ENCODE measurements at places on chromosomes 6 and 20. TPM values are rescaled to one million over a fixed set of nuclear protein-coding genes. Genes with fewer than 3 reads are reported as not detected.

Gene KIF6
- 0.53 TPM for total RNA-seq

Gene LRRC73
- 1.4 TPM for total RNA-seq

- H3K36me3 ChIP-seq = no peaks in the 10 kb centered on the region
- H3K4me1 ChIP-seq = peaks cover 6% of the 10 kb centered on the region
- no peaks in the 10 kb centered on the region for H3K27me3 ChIP-seq
- DNase-seq = no peak
These were observed 231.5 kb upstream of the SUPT3H start for GRCh38 chr6:45609141-45609638.

Gene CDC25B
- 37.5 TPM for total RNA-seq

DNA sequence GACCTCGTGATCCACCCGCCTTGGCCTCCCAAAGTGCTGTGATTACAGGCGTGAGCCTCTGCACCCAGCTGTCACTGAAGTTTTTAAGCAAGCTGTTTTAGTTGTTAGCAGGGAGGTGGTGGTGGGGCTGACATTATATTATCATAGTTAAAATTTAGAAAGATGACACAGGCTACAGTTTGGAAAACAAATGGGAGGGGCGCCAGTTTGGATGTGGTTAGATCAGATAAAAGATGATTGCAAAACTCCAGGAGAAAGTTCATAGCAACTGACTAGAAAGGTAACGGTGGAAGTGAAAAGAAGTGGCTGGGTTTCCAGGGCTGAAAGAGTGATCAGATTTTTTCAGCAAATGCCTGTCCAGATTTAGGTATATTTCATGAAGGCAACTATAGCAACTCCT is 311.9 kb upstream of the CITED2 start:
- no peaks in the 10 kb centered on the region for H3K36me3 ChIP-seq
- H3K27ac ChIP-seq = no peak overlapping the region
- H3K27me3 ChIP-seq = no peaks in the 10 kb centered on the region
- H3K4me3 ChIP-seq = no peak overlapping the region
- no peak for DNase-seq
- H3K4me1 ChIP-seq = peaks cover 8% of the 10 kb centered on the region

- no peak for DNase-seq
- H3K4me3 ChIP-seq = no peak overlapping the region
- H3K27me3 ChIP-seq = no peaks in the 10 kb centered on the region
- H3K36me3 ChIP-seq = no peaks in the 10 kb centered on the region
These were observed 72.6 kb downstream of the POPDC3 start for GRCh38 chr6:105107207-105107606.

- no peak overlapping the region for H3K27ac ChIP-seq
- no peaks in the 10 kb centered on the region for H3K27me3 ChIP-seq
- no peak for DNase-seq
- no peak overlapping the region for H3K4me3 ChIP-seq
These were observed 75.2 kb upstream of the ARHGAP18 start for GRCh38 chr6:129785047-129785755.
